Activated naive CD4-positive, alpha-beta T cell treated with anti-CD3 and anti-CD28 coated beads, Interleukin-2, amount 10 ng/mL, durations not matched to agents 7 days and 5 days (primary cell): ENCODE measurements at places on chromosomes 2 and 18.
A peak's percentile ranks its signal among the peaks of the same experiment; 100 is the strongest.

DNA sequence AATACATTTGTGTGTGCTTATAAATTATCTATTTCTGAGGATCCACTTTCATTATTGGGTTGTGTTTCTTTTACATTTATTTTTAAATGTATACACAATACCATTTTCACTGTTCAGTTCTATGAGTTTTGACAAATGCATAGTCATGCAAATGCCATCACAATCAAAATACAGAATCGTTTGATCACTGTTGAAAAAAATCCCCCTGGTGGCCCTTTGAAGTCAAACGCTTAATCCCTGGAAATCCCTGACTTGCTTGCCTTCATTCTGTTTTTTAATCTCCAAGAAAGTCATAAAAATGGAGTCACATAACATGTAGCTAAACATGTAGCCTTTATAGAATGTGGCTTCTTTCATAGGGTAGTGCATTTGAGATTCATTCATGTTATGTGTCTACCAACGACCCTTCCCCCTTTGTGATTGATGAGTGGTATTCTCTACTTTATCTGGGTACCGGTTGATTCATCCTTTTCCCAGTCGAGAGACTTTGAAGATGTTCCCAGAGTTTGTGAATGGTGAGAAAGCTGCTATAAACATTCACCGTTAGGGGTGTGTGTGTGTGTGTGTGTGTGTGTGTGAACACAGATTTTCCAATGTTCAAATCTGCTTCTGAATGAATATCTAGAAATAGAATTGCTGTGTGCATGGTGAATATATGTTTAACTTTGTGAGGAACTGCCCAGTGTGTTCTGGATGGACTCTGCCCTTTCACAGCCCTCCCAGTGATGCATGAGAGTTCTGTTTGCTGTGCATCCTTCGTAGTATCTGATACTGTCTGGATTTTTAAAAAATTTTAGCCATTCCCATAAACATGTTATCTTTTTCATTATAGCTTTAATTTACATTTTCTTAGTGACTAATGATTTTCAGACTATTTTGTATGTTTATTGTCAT lies 173.6 kb downstream of the GALR1 start:
- no peak for DNase-seq

DNA sequence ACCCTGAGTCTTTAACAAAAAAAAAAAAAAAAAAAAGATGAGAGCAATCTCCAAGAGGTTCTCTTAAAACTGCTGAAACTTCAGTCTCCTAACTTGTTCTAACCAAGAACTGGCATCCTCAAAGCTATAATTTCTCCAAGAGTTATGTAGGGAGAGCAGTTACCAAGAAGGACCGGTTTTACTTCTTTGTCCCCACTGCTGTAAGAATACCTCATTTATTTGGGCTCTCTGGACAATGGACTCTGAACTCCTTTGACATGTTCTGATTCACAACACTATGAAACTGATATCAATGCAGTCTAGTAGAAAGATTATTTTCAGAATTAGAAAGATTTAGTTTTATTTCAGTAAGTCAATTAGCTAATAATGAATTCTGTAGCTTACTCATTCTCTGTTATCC lies 84.5 kb upstream of the DTNB start:
- no peak for DNase-seq

- no peak for DNase-seq
Measured at GRCh38 chr2:120344214-120344975, 1.5 kb upstream of the INHBB start.

- no peak for DNase-seq
Measured at GRCh38 chr2:199456383-199457146, 1.2 kb downstream of the SATB2 start.

DNA sequence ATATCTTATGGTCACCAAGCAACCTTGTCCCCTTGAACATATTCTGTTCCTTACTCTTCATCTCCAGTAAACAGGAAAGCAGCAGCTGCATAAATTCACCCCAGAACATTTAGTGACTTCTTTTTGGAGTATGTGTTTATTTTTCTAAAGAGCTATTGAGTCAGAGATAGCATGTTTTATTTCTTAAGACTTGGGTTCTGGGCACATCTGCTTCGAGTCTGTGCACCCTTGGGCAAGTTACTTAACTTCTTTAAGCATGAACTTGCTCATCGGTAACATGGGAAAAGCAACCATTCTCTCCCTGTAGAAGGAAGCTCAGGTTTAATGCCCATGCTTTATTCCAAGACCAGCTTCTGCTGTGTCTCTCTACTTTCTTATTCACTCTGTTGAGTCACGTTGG lies 309.3 kb upstream of the MEX3C start:
- DNase-seq: no peak

DNA sequence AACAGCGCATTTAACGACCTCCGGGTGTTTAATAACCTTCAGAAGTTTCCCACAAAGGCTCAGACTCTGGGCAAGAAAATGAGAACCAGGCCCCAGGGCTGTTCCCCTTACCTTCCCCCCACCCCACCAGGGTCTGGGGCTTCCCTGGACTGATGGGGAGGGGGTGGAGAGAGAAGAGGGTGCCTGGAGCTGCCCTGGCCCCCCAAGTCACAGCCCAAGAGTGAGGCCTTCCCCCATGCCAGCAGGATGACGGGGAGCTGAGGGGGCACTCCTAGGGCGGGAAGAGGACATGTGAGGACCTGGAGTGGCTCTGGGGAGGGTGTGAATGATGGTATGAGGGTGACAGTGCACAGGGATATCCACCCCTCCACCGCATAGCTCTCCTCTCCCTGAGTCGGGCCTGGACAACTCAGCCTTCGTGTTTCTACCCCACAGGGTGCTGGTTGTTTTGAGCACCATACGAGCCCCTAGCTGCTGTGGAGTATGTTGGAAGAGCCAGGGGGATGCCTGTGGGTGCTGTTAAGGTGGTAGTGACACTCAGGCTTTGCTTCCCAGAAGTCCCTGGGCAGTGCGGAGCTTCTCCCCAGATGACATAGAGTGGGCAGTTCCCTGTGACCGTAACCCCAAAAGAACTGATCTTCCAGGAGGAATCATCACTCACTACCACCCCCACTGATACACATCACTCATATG lies 3.9 kb downstream of the PKDCC start:
- DNase-seq: no peak

DNA sequence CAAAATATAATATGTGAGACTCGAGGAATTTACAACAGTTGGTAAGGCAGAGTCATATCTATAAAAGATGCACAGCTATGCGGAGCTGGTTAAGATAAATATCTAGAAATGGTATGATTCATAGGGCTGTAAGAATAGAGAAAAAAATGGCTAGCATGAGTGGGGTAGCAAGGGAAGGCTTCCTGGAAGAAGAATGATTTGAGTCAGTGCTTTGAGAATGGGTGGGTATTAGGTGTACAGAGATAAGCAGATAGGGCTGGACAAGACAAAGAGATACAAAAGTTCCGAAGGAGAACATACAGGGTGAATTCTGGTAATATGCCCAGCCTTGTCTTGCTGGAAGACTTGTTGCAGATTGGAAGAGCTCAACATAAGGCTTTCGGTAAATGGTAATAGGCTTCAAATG lies 291.5 kb upstream of the CCDC68 start:
- DNase-seq: no peak

DNA sequence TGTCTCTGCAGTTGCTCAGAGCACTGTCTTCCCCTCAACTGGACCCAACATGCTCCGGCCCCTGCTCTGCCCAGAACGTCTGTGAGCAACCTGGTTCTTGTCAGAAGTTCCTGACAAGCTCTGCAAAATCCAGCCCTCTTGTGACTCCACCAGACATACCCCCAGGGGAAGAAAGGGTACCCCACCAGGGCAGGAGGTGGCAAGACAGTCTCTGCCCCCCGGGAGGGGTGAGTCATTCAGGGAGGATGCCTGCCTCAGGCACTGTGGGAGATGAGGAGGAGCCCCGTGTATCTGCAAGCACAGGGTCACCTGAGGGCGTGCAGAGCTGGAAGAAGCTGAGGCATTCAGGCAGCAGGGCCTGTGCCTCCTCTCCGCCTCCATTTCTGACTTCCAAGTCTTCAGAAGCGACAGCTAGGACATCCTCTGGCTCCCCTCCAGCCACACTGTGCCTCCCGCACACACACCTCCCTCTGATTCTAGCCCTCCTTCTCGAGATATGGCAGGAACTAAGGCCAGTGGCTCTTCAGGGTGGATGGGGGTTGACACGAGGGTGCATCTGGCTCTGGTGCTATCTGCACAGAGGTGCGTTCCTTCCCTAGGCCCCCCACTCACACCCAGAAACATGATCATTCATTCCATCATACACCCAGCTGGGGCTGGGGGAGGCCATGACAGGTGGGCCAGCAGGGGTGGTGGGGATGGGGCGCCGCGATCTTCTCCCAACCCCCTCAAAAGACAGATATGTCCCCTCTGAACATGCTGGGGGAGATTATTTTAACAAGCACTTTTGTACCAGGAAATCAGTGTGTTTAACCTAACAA lies 222.2 kb downstream of the CYP26B1 start:
- DNase-seq: no peak

GRCh38 chr18:52394602-52395001 lies 54.6 kb downstream of the DCC start:
- no peak for DNase-seq

DNA sequence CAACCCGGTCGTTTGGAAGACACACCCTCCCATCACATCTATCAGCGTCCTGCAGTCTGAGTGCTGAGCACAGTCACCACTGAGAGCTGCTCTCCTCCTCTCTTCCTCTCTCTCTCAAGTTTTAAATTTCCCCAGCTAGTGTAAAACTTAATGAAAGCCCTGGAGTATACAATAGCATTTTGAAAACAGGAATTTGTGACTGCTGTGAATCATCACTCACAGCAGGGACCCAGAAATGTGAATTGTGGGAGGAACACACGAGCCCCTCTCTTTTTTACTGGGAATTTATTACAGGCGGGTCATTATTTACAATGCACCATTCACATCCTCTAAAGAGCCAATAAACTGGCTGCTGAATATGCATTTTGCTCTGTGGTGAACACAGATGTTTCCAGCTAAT lies 185.0 kb upstream of the SMIM21 start:
- no peak for DNase-seq

- DNase-seq: no peak
Measured at GRCh38 chr2:64457524-64457923, 3.6 kb downstream of the LGALSL start.

DNA sequence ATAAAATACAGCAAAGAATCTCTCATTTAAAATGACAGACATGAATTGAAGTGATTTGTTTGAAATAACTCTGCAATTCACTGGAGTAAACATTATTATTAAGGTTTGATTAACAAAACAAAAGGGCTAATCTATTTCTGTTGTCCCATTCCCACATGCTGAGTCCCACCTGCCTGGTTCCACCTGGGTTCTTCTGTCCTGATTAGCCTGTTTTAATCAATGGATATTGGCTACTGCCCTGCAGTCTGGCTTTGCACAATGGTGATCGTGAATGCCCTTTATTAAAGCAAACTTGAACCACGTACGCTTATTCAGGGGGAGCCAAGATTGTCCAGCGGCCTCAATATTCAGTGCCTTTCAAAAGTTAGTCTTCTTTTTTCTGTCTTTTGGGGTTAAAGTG lies 72.8 kb upstream of the CDH19 start:
- no peak for DNase-seq

DNA sequence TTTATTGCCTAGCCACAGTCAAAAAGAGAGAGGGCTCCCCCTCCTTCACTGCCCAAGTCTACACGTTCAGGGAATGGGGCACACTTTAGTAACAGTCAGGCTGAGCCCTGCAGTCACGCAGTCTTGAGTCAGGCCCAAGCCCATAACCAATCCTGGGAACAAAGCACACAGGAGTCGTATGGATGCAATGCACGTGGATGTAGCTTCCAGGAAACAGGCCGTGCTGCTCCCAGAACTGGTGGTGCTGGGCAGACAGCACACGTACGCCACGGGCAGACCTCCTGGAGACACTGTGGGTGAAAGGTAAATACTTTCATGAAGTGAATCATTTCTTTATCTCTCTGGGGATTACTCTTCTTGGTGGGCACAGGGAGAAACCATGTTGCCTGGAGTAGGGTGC lies 30.0 kb upstream of the MBP start:
- no peak for DNase-seq

GRCh38 chr2:240559286-240559685 lies 871 bp upstream of the DUSP28 start:
- DNase-seq: no peak

DNA sequence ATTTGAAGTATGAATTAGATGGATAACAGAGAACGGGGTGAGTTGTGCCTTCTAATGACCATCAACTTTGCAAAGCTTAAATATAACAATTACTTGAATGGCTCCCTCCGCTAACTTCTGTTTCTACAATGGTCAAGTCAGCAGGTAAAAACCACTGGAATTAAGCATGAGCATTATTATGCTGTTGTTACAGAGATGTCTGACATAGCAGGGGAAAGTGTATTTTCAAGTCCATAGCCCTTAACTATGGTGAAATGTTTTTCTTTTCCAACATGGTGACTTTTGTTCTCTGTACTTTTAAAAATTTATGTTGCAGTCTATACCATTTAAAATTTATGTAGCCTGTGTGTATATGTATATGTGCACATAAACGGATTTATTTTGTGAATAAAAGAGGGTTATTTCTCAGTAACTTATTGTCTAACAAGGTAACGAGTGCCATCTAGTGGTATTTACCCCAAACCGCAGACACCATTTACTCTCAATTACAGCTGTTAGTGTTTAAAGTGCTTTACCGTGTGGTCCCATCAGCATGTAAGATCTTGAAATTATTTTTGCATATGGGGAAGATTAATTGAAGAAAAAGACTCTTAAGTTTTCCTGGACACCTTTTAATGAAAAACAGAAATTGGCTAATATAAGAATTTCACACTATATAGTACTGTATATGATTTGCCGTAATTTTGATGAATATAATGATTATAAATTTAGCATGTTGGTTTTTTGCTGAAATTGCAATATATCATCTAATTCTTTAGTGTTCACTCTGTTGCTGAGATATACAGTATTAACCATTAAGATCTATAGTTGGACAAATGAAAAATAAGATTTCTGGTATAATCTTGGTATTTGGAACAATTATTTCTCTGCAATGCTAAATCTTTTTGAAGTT lies 78.2 kb downstream of the UBE2E3 start:
- DNase-seq: peak; percentile 49
